Psoas muscle (tissue), 8 donors: ENCODE measurements at places on chromosomes 7 and 10.
A peak's percentile ranks its signal among the peaks of the same experiment; 100 is the strongest.

DNA sequence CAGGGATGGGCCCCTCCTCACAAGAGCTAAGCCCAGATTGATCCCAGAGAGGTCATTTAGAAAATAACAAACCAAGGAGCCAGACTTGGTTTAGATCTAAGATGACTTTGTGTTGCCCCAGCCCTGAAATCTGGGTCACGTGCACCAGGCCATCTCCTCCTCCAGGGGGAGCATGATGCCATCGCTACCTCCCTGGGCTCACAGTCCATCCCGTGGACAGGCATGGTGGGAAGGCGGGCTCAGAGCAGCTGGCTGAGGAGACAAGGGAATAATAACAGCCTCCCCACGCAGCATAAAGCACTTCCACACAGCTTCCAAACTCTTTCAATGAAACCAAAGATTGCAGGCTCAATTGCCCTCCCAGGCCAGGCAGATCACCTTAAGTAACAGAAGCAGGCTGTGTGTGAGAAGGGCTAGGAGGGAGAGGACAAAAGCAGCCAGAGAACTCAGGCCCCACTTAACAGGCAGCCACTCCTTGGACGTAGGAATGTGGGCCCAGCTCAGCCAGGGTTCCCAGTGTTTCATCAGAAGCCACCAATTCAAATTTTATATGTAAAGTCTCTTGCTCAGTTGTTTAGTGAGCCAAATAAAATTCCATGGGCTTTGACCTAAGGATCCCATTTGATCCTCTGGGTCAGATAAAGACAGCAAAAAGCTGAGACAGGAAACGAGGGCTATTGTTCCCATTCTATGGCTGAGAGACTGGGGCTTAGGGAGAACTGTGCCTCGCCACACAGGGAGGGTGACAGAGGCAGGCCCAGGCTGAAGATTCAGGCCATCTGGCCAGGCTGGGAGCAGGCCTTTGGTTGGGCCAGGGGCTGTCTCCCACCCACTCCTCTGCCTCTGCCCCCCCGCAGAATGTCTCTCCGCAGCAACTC is 100.2 kb downstream of the COL13A1 start:
- peak; percentile 46 for DNase-seq

DNA sequence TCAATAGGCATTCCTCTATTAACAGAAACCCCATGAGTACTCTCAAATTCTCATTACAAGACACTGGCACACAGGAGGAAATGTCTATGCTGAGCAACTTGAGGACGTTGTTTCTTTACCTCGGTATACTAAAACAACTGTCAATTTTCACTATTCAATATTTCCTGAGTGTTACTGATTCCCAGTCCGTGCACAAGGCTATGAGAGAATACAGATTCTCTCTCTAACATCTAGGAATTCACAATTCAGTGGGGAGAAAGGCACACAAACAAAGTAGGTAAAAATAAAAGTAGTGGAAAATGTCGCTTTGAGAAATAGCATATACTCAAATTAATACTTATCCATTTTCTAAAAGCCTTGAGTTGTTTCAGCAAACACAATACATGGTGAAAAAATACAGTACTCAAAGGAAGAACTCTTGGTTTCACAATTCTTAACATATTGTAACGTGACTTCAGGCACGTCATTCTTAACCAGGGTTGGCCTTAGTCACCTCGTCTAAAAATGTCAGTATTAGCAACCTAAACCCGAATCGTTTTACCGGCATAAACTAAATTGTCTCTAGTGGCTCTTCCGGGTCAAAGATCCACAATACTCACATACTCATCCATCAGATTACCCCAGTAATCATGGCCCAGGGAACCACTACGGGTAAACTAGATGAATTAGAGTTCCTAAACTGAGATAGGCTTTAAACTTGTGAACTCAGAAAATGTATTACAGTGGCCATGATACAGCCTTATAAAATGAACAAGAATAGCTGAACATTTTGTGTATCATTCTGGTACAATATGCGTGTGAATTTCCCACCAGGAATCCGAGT is 1.5 kb downstream of the IPMK start:
- DNase-seq = no peak

DNA sequence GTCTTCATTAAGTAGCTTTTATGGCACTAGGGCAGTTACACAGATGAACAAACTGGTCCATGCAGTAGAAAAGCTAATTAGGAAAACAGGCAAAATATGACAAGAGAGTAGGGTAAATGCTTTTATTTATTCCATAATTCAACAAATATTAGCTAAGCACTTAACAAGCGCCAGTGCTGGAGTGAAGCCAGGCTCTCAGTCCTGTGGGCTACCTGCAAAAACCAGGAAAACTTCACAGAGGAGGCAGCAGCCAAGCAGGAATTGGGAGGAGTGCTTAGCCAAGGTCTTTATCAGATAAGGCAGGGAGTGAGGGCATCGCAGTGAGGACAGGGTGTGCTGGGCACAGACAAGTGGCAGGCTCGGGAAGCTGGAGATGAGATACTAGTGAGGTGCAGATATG is 4.9 kb upstream of the KAT6B start:
- DNase-seq = no peak

GRCh38 chr10:34397324-34397723 is 417.8 kb downstream of the PARD3 start:
- DNase-seq = no peak

DNA sequence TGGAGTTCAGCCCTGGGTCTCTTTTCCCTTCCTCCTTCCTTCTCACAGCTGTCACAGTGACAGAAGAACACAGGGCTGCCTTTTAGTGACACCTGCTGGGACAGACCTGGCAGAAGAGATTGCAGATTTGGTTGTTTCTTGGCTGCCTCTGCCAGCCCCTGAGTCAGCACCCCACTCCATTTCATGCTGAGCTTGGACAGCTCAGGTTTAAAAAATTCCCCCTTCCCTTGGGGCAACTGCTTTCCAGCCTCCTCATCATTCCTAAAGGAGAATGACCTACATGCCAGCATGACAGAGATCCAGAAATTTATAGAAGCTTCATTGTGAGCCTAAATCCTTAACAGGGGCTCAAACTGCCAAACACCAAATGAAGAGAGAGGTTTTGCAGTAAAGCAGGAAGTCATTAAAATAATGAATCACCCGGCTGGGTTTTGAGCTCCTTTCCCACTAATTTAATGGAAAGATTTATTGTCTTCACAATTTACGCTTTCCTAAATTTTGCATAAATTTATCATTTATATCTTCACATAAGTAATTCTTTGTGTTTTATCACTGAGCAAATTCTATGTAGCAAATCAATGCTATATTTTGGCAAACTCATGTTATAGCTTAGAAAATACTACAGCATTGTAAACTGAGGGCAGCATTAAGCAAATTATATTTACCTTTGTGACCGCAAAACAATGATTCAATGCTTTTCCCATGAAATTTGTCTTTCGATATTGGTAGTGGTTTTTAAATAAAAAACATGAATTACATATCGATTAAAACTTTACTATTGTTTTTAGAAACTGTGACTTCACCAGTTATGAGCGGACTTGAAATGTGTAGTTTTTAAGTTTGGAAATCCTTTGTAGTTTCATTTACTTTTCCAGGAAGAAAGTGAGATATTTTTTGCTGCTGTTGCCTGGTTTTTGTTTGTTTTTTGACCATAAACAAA is 399.5 kb upstream of the ANKRD30A start:
- DNase-seq = peak; percentile 56

DNA sequence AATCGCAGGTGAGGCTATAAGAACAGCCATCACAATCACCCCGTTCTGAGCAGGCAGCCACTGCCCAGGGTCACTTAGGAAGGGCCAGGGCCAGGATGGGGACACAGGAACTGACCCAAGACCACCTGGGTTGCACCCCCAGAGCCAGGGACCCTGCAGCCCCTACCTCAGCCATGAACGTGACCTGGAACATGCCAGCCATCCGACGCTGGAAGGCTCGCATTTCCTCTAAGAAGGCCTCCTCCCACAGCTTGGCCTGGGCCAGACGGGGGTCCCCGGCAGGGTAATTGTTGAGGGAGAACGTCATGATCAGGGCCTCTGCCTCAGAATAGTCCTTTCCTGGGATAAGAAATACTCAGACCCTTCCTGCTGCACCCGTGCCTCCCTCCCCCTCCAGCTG is 5.0 kb downstream of the NPC1L1 start:
- DNase-seq = no peak

- DNase-seq = no peak
Measured at GRCh38 chr10:311901-312665, 176.8 kb downstream of the ZMYND11 start.
